ENCODE measurements at places on chromosomes 13 and 19.
A peak's percentile ranks its signal among the peaks of the same experiment; 100 is the strongest.

GRCh38 chr19:39542206-39542605 lies 2.2 kb upstream of the EID2 start:
- DNase-seq: peak; percentile 4

DNA sequence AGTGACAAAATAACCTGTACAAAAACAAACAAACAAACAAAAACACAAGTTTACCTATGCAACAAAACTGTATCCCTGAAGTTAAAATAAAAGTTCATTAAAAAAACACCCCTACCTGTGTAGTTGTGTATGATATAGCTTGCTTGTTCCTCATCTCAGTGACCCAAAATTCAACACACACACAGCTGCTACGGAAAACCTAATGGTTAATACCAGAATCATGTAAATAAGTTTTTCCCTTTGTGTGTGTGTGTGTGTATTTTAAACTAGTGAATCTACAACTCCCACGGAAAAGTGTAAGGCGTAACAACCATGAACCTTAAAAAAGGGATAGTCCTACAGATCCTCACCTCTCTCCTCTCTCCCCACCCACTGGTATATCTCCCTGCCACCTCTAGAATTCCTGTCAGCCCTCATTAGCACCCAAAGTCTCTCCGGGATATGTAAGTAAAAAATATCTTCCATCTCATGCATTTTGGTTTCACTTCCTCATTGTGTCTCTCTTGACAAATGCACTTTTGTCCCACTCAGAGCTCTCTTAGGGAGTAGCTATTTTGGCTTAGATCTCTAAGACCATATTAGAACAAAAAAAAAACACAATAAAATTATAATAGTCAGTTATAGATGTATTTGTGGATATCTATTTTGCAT lies 2236.5 kb downstream of the PCDH9 start:
- no peak for DNase-seq

DNA sequence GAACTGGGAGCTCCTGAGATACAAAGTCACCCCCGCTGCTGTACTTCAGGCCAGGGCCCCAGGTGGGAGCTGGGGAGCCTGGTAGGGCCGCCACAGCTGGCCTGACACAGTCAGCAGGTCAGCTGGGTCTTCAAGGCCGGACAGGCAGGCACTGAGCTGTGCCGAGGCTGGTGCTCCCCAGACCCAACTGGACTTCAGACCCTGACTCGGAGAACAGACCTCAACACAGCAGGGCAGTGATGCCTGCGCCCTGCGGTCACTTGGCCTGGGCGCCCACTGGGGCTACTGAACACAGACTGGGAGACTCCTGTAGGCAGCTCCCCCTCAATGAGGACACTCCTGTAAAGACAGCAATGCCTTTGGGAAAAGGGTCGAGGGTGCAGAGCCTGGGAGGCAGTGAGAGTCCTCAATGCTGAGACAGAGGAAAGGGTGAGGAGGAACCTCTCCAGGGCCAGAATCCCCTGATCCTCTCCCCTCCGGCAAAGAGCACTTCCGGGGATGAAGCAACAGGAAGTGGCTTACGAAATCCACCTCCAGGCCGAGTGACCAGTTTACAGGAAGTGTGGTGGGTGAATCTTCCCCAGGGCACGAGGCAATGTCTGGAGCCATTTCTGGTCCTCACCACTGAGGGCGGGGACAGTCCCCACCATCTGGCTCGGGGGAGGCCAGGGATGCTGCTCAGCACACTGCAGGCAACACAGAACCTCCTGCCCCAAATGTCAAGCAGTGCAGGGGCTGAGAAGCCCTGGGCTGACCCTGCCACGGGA lies 40.8 kb upstream of the ISYNA1 start:
- DNase-seq: peak; percentile 84

DNA sequence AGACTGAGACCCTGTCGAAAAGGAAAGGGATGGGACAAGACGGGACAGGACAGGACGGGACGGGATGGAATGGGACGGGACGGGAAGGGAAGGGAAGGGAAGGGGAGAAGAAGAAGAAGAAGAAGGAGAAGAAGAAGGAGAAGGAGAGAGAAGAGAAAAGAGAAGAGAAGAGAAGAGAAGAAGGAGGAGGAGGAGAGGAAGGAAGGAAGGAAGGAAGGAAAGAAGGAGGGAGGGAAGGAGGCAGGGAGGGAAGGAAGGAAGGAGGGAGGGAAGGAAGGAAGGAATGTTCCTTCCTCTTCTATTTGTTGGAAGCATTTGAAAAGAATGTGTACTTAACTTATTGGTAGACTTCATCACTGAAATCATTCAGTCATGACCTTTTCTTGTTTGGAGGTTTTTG lies 9.6 kb upstream of the SHFL start:
- DNase-seq: no peak

DNA sequence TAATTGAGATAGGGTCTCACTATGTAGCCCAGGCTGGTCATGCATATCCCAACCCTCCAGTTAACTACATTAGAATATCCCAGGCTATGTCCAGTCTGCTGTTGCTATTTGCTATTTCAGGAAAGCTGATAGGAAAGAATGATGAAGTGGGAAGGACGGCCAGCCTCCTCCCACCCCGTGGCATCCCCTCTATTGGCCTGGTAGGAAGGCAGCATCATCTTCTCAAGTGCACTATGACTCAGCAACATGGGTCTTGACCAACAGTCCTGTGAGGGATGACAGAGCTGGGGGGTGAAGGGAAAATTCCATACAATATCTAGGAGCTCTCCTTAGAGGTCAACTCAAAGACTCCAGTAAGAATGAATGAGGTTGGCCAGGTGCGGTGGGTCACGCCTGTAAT lies 48.0 kb upstream of the ABCC4 start:
- DNase-seq: no peak

GRCh38 chr13:35714588-35715377 lies 238.3 kb upstream of the MAB21L1 start:
- no peak for DNase-seq

DNA sequence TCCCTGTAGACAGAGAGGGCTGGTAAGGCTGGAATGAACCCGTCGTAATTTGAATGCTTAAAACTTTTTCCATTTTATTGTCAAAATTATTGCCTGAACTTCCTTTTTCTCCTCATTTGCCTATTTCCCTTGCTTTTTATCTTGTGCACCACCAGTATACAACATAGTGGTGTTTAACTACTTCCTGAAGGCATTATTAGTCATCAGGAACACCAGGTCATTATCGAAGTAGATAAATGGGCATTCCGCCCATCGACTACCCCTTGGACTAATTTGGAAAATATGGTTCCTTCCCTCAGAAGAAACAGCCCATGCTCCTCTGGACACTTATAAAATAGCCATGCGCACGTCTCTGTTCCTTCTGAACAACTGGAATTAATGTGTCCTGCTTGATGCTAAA lies 232.1 kb downstream of the TM9SF2 start:
- DNase-seq: no peak

- no peak for DNase-seq
Observed at GRCh38 chr13:48727241-48728011, 73.7 kb downstream of the CYSLTR2 start.

DNA sequence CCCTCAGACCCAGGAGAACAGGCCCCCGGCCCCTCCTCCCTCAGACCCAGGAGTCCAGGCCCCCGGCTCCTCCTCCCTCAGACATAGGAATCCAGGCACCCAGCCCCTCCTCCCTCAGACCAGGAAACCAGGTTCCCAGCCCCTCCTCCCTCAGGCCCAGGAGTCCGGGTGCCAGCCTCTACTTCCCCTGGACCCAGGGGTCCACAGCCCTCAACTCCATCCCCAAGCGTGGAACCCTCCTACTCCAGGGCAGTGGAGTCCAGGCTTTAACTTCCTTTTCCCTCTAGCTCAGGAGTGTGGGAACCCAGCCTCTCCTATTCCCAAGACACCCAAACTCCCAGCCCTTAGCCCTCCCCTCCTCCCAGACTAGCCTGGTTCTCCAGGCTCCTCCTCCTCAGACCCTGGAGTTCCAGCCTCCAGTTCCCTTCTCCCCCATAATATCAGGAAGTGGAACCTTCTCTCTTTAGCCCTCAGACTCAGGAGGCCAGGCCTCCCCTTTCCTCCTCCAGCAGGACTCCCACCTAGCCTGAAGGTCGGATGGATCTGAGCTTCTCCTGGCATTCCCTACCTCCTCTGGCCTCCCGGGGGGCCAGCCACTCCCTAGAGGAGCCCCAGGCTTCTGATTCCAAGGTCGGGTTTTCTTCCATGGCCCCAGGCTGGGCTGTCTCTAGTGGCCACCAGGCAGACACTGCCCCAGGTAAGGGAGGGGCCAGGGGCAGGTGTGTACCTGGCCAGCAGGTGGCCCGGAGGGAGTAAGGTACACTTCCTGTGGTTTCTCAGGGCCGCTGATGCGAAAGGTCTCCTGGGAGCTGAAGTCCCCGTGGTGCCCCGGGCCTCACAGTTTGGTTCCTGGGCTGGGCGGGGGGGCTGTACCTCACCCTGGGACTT lies at the start of gene TMC4:
Gene TMC4 (minus strand): TSS at position 690 of the 888 bp plus-strand sequence. CDS start 43 bp downstream, at position 647.
- no peak for DNase-seq

GRCh38 chr13:68232351-68233130 lies 1002.4 kb upstream of the PCDH9 start:
- no peak for DNase-seq

GRCh38 chr13:74084375-74084935 lies 49.7 kb downstream of the KLF12 start:
- no peak for DNase-seq

DNA sequence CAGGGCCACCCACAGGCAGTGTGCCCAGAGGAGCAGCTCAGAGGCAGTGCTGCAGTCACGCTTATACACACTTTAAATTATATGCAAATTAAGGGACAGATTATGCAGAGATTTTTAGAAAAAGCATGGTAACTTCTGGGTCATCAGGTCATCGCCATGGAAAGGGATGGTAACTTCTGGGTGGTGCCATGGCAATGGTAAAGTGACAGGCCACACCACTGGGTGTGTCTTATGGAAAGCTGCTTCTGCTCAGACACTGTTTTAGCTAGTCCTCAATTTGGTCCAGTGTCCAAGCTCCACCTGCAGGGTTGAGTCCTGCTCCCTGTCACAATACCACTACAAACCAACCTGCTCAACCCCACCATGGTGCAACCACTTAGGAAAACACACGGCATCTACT lies 29.9 kb upstream of the LSM14A start:
- DNase-seq: no peak

DNA sequence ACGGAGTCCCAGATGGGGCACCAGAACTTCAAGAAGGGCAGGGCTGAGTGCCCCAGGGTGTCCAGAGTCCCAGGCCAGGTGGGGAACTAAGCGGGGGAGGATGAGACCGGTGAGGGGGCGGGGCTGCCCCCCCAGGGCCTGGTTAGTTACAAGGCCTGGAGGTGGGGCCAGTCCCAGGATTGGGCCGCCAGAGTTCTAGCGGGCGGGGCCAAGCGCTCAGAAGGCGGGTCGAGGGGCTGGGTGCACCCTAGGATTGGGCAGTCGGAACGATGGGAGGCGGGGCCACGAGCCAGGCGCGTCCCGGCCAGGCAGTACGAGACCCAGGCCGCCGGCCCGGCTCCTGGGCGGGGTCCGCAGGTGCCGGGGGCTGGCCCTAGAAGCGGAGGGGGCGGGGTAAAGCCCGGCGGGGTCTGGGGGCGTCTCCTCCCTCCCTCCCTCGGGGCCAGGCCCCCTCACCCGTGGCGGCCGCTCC lies 571 bp downstream of the ZNF653 start:
- peak; percentile 99 for DNase-seq

- DNase-seq: no peak
Observed at GRCh38 chr13:43346427-43346826, 323.0 kb downstream of the DNAJC15 start.

DNA sequence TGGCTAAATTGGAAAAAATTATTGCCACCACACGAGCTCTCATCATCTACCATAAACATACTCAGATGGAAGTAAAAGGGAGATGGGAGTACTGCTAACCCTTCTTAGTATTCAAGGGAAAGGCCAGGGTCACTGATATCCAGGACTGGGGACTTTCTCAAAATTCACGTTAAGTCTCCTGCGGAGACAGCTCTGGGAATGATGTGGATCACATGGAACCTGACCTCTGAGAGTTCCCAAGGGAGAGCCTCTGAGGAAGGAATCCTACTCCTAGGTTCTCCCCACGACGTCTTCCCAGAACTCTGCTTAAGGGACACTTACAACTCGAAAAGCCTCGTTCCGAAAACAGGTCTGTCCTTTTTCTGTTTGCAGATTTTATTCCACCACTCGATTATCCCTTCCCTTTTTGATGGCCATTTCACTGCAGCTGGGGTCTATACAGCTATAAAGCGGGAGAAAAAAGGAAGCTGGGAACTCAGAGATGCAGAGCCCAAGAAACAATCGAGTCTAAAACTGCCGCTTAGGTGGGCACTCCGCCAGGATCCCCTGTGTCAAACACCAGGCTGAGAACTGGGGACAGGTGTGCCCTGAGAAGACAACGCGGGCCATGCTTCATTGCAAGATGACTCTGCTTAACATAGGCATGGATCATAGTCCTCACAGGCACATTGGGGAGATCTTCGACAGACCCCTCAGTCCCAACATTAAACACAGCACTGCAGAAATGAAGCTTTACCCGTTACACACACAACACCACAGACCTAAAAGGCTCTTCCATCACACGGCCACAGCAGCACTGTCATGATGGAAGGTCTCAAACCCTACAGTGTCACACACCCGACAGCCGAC lies 823 bp upstream of the ZNF567 start:
- no peak for DNase-seq

DNA sequence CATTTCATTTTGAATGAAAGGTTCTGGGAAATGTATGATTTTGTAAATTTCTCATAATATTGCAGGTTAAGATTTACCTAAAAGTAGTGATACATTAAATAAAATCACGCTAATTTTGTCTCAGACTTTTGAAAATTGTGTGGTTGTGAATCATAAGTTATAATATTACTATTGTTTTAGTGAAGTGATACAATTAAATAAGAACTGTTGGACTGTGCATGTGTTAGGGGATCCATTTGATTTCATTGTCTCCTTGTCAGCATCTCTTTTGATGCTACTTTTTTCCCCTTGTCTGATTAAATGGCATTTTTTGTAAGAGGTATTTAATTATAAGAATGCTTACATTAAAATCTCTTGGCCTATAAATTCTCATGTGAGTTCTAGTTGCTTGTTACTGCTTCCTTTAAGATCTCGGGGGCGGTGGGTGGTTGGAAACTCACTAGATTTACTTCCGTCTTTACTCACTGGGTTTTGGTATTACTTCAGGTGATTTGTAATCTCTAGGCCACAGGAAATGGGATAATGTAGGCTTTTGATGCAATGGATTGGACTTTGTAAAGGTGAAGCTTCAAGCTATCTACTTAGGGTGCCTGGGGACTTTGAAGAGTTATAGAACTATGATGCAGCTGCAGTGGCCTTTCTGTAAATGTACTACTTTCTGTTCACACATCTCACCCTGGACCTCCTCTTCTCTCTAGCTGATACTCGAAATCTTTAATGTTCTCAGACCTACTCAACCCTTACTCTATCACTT lies 66.5 kb downstream of the PAN3 start:
- DNase-seq: peak; percentile 75

- no peak for DNase-seq
Observed at GRCh38 chr13:99153219-99153618, 47.4 kb upstream of the UBAC2 start.

DNA sequence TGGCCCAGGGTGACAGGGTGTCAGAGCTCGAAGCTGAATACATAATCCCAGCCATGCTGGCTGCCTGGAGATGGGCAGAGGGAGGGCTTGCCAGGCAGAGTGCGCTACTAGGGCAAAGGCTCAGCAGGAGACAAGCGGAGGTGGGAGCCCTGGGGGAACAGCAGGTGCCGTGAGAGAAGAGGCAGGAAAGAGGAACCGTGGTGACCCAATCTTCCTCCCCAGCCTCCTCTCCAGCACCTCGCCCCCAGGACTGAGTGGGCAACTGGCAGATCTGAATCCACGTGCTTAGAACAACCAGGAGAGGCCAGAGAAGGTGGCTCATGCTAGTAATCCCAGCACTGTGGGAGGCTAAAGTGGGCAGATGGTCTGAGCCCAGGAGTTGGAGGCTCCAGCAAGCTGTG lies 11.0 kb upstream of the CCL25 start:
- no peak for DNase-seq

All from activated T-cell treated with anti-CD3 and anti-CD28 coated beads, Interleukin-2, amount 50 U/mL, for 48 hours (primary cell).